Mesothelial cell of epicardium (in vitro differentiated cells): ENCODE measurements at places on chromosomes 2 and 18.

GRCh38 chr18:70172225-70172624 is 33.3 kb downstream of the RTTN start:
- no peak for DNase-seq

DNA sequence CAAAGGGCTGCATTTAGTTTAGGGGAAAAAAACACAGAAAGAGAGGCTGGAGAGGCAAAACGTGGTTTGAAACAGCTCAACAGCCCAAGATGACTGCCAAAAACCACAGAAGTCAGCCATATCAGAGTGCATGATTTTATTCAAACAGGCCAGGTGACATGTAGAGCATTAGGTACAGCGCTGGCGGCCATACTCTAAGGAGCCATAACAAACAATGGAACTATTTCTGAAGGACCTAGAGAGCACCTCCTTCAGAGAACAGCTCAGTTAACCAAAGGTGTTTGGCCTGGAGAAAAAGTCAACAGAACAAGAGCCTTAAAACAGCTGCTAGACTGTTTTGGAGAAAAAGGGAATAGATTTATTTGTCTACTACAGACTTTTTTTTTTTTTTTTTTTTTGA is 2.6 kb downstream of the THADA start:
- DNase-seq, result no peak

DNA sequence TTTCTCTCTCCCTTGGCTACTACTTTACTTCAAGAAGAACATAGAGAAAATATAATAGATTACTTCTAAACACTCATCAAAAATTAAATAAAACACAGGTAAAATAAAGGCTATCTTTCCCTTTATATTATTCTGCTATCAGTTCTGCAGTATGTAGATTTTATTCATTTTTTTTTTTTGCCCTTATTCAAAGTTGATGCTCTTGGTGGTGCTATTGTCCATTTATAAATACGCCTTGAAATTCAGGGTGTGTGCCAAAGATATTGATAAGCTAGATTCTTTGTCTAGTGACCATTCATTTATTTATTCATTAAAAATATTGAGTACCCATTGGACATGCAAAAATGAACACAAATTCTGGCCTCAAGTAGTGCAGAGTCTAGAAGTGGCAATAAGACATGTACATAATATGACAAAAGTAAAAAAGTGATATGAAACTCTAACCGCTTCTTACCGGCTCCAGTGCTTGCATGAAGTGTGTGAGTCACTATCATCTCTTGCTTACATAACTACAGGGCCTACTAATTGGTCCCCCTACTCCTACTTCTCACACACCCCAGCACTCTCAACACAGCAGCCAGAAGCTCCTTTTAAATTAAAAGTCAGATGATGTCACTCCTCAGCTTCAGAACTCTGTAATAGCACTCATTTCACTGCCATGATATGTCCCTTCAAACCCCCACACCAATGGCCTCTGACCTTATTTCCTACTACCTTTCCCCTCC is 208.3 kb upstream of the FANCL start:
- no peak for DNase-seq

DNA sequence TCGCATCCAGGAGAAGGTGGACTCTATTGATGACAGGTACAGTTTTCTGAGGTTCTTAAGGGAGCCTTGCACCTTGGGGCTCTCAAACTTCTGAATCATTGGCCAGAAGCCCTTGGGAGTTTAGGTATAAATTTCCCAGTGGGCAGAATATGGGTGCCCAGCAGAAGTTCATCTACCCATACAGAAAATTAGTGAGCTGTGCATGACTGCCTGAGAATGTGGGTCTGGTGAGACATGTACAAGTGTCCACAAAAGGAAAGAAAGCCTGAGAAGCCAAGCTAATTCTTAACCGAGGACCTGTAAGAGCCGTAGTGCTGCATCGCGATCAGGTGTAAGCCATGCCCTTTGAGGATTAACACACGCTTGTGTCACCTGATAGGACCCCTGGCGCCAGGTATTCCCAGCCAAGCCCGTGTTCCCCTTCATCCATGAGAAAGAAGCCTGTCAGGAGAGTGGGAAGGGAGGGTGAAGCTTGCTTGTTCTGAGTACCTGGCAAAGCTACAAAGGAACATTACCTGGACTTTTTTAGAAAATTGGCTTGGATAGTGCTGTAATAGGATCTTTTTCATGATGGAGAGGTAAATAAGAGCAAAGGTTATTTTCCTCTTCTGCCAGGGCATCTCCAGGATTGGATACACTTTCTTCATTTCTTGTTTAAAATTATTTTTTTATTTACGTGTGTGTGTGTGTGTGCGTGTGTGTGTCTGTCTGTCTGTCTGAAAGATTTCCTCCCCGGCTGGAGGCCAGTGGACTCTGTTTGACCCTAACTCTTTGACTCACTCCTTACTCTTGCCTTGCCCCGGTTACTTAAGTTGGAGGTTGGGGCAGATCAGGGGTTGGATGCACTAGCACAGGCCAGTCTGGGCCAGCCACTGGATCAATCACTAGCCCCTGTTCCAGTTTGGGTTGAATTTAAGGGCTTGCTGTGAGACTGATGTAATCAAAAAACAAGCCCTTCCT is 90.4 kb upstream of the EML6 start:
- DNase-seq, result no peak

DNA sequence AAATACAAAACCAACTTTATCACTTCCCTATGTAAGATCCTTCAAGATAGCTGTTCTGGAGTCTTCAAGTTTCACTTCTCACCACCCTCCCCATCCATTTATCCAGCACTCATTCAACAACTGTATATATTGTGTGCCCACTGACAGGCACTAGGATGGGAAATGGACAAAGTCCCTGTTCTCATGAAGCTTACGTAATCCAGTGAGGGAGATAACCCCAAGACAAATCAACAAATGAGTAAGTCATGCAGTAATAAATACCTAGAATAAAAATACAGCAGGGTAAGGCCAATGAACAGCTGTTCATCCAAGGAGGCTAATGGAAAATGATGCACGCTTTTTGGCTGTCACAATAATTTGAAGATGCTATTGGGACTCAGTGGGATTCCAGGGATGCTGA is 133.8 kb downstream of the MEMO1 start:
- no peak for DNase-seq

GRCh38 chr2:209960045-209960444 is 42.4 kb upstream of the RPE start:
- DNase-seq, result no peak

GRCh38 chr2:124884315-124884714 is 859.2 kb downstream of the CNTNAP5 start:
- no peak for DNase-seq

- no peak for DNase-seq
Observed at GRCh38 chr2:7953195-7953594, 728.7 kb upstream of the ID2 start.

DNA sequence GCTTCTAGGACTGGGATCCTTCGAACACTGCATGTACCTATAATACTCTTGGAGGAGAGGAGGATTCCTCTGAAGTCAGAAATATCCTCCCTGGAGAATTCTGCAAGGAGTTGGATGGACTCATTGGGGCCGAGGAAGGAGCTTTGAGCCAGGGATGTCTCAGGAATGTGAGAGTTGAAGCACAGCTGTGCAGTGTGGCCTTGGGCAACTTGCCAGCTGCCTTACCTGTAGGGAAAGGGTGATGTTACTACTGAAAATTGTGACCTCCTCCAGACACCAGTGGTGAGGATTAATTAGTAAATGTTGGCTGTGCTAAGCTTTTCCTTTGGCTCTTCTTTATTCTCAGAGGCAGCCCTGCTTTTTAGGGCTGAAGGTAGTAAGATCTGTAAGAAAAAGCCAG is 41.4 kb downstream of the FMNL2 start:
- no peak for DNase-seq

DNA sequence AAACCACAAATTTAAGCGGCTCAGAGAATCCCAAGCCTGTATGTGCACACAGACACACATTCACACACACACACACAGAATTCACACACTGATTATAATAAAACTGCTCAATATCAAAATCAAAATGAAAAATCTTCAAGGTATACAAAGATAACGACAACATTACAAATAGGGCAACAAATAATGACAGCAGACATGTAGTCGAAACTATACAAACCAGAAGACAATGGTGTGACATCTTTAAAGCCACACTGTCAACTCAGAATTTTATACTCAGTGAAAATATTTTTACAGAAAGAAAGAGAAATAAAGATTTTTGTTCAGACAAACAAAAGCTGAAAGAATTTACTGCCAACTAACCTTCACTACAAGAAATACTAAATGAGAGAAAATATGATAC is 333.4 kb downstream of the INSIG2 start:
- no peak for DNase-seq

GRCh38 chr2:178863856-178864620 is 56.8 kb upstream of the TTN start:
- DNase-seq, result no peak

DNA sequence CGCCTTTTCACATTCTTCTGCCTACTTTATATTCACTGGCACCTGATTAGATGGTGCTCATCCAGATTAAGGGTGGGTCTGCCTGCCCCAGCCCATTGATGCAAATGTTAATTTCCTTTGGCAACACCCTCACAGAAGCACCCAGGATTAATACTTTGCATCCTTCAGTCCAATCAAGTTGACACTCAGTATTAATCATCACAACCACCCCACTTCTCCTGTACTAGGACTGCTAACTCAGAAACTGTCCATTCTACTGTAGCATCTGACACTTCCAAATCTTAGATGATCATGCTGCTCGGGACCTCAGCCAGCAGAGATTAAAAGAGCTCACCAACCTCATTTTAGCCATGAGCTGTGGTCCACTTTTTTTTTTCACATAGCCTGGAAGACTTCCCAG is 268.5 kb downstream of the SATB2 start:
- DNase-seq, result no peak
